ENCODE measurements at places on chromosomes 5 and 9.

GRCh38 chr9:87585123-87585855 lies 87.6 kb downstream of the DAPK1 start:
- DNase-seq: no peak

- no peak for DNase-seq
Measured at GRCh38 chr5:12022444-12022843, 118.2 kb upstream of the CTNND2 start.

DNA sequence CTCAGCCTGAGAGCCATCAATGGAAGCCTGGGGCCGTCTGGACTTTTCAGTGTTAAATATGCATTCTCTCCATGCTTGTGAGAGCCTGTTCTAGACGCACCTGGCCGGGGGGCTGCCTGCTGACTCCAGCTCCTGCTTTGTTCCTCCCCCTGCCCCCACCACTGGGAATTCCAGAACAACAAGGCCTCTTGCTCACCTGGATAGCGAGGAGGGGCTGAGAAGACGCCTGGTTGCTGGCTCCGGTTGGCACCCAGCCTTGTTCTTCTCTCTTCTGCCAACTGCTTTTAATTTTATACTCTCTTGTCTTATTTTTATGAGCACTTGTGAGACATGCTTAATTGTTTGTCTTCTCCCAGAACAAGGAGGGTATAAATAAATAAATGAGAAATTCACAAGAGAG lies 15.0 kb upstream of the RAPGEF1 start:
- no peak for DNase-seq

GRCh38 chr5:27242258-27242626 lies 203.9 kb upstream of the CDH9 start:
- no peak for DNase-seq

DNA sequence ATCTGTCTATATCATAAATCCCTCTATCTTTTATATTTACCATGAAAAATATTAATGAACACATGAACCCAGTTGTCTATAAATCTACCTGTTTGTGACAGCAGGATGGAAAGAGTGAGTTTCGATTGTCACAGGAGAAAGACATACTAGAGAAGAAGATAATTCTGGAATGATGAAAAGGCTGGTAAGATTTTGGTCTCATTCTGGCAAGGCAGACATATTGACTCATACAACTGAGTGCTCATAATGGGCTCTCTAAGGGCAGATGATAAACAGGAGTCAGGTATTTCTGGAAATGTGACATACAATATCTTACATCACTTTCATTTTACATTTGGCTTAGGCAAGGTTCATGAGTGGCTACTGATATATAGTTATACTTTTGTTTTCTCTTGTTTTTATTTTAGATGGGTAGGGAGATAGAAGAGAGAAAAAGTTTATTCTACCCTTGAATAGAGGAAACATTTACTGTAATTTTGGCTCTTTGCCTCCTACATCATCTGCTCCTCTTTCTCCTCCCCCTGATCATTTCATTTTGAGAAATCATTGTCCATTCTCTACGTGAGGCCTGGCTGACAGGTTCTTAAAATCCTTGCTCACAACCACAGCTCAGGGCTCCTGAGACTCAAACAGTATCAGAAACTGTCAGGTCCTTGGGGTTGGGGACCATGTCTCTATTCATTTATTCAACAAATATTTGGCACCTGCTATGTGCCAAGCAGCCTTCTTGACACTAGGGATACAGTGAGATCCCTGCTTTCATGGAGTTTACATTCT lies 14.4 kb downstream of the ELOVL7 start:
- DNase-seq: no peak

GRCh38 chr9:84216151-84216550 lies 124.4 kb downstream of the SLC28A3 start:
- DNase-seq: no peak

GRCh38 chr5:120552638-120553037 lies 88.5 kb downstream of the PRR16 start:
- DNase-seq: no peak

DNA sequence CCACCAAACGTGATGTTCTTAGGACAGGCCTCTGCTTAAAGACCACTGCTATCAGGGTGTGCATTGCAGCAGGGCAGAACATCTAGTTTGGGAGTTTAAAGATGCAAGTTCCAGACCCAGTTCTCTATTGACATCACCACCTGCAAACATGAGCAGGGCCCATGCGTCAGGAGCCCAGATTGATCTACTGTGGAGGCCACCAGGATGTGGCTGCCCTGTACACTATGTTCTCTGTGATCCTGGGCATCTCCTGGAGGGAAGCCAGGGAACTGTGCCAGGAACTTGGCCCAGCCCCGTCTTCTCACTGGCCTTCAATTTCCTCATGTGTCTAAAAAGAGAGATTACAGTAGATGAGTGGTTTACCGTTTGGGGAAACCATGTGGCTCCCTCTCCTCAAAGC lies 87.1 kb downstream of the PDE6A start:
- DNase-seq: no peak

DNA sequence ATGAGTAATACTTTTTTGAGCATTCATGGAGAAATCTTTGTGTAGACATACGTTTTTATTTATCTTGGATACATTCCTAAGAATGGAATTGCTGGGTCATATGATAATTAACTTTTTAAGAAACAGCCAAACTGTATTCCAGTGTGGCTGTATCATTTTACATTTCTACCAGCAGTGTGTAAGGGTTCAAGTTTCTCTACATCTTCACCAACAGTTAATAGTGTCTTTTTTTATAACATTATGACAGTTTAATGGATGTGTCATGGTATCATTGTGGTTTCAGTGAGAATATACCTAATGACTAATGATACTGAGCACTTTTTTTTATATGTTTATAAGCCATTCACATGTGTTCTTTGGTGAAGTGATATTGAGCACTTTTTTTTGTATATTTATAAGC lies 52.4 kb downstream of the NIPBL start:
- DNase-seq: no peak

DNA sequence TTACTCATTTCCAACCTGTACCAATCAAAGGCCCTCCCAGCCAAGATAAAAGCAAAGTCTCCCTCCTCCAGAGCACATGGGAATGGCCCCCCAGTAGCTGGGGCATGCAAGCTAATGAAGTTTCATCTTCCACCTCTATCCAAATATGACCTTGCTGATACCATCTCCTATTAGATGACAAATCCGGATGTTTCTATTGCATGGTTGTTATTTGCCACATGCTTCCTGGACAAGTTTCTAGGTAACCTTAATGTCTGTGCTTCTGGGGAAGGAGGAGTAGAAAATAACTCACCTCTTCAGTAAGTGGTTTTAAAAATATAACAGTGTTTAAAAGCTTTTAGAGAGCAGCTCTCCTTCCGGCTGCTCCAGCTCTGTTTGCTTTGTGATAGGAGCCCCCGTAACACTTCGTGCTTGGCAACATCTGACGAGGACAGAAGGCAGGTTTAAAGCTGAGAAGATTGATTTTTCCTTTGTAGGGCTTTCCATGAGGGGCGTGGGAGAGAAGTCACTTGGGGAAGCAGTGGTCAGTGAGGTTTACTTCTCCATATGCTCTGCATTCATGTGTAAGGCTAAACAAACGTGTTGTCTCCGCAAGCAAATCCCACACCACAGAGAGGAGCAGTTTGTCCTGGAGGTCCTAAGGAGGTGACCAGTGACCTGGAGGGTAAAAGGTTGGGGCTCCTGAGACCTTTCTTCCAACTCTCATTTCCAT lies 40.3 kb upstream of the GLRX start:
- DNase-seq: no peak

- DNase-seq: no peak
Measured at GRCh38 chr5:16593013-16593412, 23.8 kb downstream of the RETREG1 start.

DNA sequence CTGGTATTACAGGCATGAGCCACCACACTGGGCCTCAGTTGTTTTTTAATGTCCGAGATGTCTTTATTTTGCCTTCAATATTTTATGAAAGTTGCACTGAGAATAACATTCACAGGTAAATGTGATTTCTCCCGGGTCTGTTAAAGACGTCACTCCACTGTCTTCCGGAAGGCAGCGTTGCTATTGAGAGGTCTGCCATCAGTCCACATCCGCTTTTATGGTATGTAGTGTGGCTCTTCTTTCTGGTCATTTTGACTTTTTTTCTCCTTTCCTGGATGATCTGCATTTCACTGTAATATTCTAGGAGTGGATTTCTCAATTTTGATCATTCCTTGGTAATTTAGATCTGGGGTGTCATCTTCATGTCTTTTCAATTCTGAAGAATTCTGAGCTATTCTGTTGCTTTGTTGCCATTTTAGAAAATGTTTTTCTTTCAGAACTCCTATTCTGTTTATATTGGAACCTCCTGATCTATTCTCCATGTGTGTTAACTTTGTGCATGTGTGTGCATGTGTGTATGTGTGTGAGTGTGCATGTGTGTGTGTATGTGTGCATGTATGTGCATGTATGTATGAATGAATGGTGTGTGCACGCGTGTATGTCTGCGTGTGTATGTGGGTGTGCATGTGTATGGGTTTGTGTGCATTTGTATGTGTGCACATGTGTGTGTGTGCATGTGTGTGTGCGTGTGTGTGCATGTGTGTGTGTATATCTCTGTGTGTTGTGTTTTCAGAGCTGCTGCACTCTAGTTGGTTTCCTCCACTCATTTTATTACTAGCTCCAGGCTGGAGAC lies 1.9 kb upstream of the LCN1 start:
- no peak for DNase-seq

GRCh38 chr5:61534481-61535267 lies 202.6 kb downstream of the ZSWIM6 start:
- DNase-seq: no peak

- no peak for DNase-seq
Measured at GRCh38 chr9:32596936-32597335, 24.0 kb upstream of the NDUFB6 start.

- DNase-seq: no peak
Measured at GRCh38 chr9:21778304-21778703, 24.1 kb upstream of the MTAP start.

DNA sequence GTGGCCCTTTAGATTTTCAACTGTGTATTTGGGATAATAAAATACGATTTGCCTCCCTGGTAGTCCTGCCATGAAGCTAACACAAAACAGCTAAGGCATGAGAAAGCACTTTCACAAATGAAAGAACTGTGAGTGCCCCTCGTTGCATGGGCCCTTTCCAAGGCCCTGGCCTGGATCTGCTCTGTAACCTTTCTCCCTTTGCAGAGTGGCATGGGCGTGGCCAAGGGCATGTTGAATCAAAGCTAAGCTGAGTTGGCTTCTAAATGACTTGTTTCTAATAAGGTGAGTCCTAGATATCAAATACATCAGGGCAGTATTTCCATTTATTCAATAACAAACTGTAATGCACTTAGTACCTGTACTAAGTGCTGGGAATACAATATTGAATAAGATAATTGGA lies 78.7 kb upstream of the PTPN3 start:
- no peak for DNase-seq

- DNase-seq: no peak
Measured at GRCh38 chr9:133171161-133171961, 7.6 kb upstream of the GBGT1 start.

DNA sequence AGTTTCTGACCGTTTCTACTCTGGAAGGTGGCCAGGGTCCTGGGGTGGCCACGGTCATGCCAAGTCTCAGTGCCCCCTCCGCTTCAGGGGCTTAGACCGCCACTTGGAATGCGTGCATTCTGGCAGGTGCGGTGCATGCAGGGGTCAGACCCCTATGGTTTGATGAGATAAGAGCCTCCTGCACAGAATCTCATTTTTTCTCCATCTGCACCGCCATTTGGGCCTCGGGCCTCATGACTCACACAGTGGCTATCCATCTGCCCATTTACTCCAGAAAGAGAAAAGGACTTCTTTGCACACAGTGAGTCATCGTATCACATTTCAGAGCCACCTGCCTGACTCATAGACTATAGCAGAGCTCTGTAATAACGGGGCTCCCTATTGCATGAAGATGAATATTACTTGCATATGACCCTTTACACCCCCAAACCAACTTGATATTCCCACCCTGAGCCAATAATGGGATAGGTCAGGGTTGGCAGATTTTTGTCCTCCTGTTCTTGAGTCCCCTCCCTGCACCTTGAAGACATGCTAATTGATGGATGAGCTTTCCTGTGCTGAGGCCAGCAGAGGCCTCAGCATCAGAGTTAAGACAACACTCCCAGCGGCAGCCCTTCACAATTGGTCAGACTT lies 157.4 kb downstream of the NR3C1 start:
- no peak for DNase-seq

DNA sequence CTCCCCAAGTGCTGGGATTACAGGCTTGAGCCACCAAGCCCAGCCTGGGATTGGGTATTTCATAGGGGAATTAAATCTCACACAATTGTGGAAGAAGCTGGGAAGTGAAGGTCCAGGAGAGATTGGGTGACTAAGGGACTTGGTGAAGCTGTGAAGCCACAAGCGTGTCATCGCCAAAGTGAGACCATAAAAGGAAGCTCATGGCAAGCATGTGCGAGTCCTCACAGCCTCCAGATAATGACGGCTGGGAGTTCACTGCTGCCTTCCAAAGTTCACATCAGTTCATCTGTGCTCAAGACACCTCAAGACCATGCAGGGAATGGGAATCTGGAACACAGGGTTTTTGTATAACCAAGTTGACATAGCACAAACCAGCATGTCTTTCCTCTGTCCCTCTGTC lies 210.6 kb downstream of the MARCHF11 start:
- no peak for DNase-seq

DNA sequence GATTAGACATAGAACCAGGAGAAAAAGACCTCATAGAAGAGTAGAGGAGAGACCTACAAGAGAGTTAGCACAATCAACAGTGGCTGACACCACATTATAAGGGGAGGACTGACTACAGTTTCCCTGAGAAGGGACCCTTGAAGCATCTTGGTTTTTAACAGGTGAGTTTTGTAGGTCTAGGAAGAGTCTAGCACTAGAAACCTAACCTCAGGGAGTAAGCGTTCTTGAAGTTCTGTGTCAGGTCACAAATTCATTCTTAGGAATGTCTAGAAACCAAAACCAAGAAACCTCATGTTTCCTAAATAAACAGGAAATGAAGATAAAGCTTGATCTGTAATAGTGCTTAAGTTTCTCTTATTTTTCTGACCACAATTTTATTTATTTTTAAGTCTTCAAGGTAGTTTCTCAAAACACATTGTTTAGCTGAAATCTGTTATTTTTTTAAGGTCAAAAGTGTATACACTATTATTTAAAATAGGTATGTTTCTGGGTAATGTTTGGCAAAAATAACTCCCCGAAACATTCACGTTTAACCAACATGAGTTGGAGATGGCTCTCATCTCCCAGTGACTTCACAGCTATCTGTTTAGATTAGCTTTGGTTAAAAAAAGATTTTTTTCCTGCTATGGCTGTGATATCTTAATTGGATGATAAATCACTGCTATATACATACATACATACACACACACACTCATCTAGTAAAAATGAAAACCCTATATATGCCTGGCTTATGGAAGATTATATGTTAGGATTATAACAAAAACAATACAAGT lies 37.1 kb downstream of the MAP3K1 start:
- no peak for DNase-seq

DNA sequence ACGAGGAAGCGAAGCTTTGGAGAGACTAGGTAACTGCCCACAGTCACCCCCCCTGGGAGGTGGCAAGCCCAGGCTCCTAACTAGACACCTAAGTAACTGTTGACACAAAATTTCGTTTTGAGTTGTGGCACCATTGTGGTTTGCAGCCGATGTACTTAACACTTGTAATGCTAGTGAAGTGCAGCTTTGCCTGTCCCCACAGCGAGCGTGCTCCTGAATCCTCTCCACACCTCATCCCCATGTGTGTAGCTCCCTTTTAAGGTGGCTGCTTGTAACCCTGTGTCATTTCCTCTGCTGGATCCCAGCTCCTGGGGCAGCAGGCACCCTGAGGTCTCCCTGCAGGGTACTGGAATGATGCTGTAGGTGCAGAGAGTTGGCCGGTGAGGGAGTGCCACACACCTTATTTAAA lies 114.9 kb downstream of the TRIO start:
- DNase-seq: no peak
